EH (cell line): ENCODE measurements at places on chromosomes 5 and 9.

DNA sequence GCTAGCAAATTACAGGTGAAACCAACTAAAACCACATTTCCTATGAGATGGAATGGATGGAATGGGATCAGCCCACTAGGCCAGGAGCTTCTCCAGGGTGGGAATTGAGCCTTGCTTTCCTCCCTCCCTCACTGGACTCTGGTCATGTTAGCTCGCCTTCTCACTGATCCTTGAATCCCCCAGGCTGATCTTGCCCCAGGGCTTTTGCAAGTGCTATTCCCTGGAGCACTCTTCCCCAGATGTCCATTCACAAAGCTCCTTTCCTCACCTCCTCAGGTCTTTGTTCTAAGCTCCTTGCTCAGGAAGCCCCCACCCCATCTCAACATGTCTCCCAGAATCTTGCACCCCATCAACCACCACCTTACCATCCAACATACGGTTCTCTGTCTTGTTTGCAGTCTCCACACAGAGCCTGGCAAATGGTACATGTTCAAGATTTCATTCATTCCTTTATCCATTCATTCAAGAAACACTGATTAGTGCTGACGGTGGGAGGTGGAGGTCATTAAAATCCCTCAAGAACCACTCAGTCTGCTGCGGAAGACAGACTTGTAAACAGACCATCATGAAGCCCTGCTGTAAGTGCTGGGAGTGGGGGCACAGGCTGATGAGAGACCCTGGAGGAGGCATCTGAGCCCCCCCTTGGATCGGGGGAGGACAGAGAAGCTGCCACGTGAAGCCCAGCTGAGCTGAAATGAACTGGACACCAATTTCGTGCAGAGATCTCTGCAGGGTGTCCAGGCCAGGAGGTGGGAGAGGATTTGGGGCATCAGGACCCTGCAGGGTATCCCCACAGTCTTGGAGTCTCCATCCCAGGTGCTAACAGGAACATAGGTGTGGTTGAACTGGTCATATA lies 141.7 kb downstream of the BARX1 start:
- DNase-seq = no peak

GRCh38 chr5:160348080-160348479 lies 22.3 kb downstream of the C1QTNF2 start:
- DNase-seq = no peak

GRCh38 chr5:81233080-81233634 lies at the start of gene CKMT2:
Gene CKMT2, plus strand, starts transcription at chr5:81233322. Its CDS starts 17,811 bp downstream, at chr5:81251133.
- peak; percentile 15 for DNase-seq

DNA sequence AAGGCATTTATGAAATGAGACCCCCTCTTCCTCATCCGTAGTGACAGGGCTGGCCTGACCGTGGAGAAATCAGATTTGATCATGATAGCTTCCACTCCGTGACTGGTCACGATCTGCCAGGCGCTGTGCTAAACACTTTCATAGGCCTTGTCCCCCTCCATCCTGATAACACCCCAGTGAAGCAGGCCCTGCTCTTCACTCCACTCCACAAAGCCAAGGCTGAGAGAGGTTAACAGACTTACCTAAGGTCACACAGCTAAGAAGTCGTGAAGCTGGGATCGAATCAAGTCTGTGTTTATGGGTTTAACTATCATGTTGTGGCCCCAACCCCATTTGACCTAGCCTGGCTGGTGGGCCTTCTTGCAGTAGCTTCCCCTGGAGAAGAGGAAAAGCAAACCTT lies 53.3 kb upstream of the IL17B start:
- no peak for DNase-seq

GRCh38 chr5:90297045-90297764 lies 112.4 kb downstream of the CETN3 start:
- no peak for DNase-seq

DNA sequence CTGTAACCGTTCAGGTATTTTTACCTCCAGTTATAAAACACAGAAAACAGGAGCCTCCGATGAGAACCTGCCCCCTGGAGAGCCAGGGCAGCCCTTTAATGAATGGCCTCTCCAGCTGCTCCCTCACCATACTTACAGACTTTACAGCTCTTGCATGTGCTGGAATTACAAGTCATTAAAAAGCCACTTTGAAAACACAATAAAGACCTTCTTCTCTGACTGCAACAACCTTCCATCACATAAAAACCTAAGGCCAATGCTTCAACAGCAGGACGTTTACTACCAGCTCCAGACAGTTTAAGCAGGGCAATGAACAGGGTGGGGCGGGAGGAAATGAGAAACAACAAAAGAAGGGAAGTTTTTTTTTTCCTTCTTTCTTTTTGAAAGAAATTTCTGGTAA lies 213.8 kb downstream of the MLLT3 start:
- DNase-seq = no peak

- no peak for DNase-seq
Observed at GRCh38 chr5:43926923-43927322, 323.9 kb downstream of the NNT start.

DNA sequence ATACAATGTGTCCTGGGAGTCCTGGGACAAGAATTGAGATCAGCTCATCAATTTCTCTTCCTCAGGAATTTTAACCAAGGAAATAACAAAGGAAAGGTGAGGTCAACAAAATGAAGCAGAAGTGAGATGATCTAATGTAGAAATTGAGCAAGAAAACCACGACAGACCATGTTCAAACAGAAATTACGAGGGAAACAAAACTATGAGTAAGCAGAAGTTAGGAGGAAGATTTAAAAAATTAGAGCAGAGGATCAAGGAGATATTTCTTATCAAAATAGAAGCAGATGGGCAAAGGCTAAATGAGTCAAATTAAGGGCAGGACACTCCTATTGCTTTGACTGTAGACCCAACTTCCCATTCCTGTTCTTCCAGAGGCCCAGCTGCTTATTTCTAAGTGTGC lies 97.4 kb downstream of the HINT1 start:
- DNase-seq = no peak

GRCh38 chr5:135487037-135487395 lies 34.9 kb upstream of the TIFAB start:
- no peak for DNase-seq

GRCh38 chr9:70962761-70963440 lies 158.5 kb downstream of the TRPM3 start:
- peak; percentile 64 for DNase-seq

GRCh38 chr5:51652980-51653379 lies 269.7 kb downstream of the ISL1 start:
- peak; percentile 37 for DNase-seq

DNA sequence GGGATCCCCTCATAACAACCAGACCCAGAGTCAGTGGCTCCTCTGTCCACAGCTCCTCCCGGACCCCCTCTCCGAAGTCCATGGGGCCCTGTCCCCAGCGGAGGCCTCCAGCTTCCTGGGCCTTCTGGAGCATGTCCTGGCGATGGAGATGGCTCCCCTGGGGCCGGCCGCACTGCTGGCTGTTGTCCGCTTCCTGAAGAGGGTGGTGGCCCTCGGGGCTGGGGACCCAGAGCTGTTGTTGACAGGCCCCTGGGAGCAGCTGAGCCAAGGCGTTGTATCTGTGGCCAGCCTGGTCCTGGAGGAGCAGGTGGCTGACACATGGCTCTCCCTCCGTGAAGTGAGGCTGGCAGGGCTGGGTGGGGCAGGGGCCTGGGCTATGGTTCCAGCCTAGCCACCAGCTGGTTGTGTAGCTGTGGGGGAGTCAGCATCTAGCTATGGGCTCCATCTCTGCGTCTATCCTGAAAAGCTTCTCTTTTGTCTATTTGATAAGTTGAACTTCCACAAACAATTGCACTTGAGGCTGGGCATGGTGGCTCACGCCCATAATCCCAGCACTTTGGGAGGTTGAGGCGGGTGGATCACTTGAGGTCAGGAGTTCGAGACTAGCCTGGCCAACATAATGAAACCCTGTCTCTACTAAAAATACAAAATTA lies 4.7 kb downstream of the ADGRD2 start:
- DNase-seq = no peak

DNA sequence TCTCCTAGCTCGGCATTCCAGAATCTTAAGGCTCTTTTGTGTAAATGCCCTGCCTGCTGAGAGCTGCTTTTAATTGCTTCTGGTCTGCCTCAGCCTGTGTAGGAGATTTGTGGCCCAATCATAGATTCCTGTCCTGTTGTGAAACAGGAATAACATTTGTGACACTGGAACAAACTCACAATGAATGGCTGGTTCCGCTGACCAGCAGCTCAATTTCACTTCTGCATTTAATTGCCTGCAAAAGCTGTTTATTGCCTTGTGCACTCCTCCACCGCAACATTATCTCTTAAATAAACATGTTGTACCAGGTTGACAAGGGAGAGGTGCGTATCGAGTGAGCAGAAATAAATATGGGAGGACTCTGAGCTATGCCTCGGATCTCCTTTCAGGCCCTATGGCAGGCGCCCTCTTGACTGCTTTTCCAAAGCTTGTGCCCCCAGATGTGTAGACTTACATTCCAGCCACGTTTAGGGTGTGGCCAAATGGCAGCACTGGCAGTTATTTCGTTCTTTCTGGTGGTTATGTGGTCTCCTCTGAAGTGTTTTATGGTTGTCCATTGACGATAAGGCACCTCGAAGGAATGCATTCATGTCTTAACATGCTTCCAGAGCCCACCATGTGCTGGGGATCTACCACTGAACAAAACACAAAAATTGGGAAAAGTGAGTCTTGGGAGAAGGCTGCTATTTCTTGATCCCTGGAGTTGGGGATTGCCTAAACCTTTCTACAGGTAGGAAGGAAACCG lies 58.1 kb downstream of the DMRT1 start:
- DNase-seq = no peak

DNA sequence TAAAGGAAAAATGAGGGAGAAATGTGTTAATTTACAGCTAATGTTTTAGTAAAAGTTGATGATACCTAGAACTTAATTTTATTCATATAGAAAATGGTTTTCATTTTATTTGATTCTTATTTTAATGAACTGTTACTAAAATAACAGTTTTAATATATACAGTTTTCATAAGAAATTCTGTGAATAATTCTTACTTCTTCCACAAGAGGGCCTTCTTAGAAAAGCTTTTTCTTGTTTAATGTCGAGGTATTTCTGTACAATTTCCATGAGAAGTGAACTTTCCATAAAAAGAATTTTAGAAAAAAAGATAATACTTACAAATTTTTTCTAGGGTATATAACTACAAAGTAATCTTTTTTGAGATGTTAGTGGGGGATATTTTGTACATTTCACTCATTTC lies 73.9 kb downstream of the KLF9 start:
- DNase-seq = peak; percentile 53

- peak; percentile 26 for DNase-seq
Observed at GRCh38 chr9:75197561-75197960, 109.2 kb downstream of the OSTF1 start.

- no peak for DNase-seq
Observed at GRCh38 chr5:134982230-134982629, 14.5 kb downstream of the CATSPER3 start.

GRCh38 chr9:93127395-93127911 lies 6.6 kb downstream of the NINJ1 start:
- DNase-seq = peak; percentile 24

- peak; percentile 52 for DNase-seq
Observed at GRCh38 chr9:12774861-12775678, at the start of gene LURAP1L. Gene LURAP1L, plus strand, starts transcription at chr9:12775020. Its CDS starts 696 bp downstream, at chr9:12775716.

DNA sequence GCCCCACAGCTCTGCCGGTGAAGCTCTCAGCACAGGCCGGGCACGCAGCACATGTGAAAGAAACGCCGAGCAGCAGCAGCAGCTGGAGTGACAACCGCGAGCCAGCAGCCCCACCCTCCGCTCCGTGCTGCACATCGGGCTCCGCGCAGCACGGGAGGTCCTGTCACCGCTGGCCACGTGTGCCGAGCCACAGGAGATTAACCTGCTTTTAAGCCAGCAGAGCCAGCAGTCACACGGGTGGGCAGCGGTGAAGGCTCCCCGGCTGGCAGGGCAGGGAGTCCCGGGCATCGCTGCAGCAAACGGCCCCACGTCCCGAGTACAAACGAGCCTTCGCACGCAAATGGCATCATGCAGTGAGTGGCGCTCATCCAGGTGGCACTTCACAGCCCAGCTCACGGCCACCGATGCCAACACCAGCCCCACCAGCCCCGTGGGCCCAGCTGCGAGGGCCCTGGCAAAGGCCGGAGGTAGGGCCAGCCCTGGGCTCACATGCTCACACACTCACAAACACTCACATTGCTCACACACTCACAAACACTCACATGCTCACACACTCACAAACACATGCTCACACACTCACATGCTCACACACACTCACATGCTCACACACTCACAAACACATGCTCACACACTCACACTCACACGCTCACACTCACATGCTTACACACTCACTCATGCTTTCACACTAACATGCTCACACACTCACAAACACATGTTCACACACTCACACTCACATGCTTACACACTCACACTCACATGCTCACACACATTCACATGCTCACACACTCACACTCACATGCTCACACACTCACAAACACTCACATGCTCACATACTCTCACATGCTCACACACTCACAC lies 11.1 kb downstream of the CCDC187 start:
- no peak for DNase-seq
